Forelimb muscle (tissue), 1 donor: ENCODE measurements at places on chromosomes 5 and 9. TPM values are rescaled to one million over a fixed set of nuclear protein-coding genes. Genes with fewer than 3 reads are reported as not detected.

Gene DMRTA1
- 0.08 TPM for polyA plus RNA-seq

Gene CATSPER3
- 0.87 TPM for polyA plus RNA-seq

Gene FAM221B
- polyA plus RNA-seq = 0.18 TPM

Gene DBH
- polyA plus RNA-seq = 0.72 TPM

GRCh38 chr5:72390836-72391235 lies 70.7 kb downstream of the PTCD2 start:
- DNase-seq = no peak

GRCh38 chr9:110115826-110116542 lies 92.0 kb downstream of the C9orf152 start:
- no peak for DNase-seq

- no peak for DNase-seq
These were observed 43.8 kb downstream of the PRRC1 start for GRCh38 chr5:127561254-127561653.

- DNase-seq = no peak
These were observed 83.4 kb upstream of the SMIM23 start for GRCh38 chr5:171702135-171702770.

- DNase-seq = no peak
These were observed 60.3 kb downstream of the NR6A1 start for GRCh38 chr9:124710766-124711165.

DNA sequence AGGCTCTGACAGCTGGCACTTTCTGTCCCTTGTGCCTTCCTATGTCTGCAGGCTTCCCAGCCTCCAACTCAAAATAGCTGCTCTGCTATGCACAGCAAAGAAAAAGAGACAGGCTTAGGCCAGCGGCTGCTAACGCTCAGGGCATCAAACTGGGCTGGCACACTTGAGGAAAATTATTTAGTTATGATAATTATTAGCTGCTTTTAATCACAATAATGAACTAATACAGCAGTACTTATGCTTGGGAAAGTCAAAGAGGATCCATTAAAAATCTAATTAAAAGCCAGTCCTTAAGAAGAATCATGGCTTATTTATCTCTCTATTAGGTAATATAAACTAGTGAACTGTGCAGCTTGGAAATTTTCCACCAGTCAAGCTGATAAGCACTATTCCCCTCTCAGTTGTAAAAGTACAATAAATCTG lies 233.2 kb downstream of the SLIT3 start:
- DNase-seq = no peak

- no peak for DNase-seq
These were observed 1294.2 kb downstream of the EFNA5 start for GRCh38 chr5:106376522-106376921.

DNA sequence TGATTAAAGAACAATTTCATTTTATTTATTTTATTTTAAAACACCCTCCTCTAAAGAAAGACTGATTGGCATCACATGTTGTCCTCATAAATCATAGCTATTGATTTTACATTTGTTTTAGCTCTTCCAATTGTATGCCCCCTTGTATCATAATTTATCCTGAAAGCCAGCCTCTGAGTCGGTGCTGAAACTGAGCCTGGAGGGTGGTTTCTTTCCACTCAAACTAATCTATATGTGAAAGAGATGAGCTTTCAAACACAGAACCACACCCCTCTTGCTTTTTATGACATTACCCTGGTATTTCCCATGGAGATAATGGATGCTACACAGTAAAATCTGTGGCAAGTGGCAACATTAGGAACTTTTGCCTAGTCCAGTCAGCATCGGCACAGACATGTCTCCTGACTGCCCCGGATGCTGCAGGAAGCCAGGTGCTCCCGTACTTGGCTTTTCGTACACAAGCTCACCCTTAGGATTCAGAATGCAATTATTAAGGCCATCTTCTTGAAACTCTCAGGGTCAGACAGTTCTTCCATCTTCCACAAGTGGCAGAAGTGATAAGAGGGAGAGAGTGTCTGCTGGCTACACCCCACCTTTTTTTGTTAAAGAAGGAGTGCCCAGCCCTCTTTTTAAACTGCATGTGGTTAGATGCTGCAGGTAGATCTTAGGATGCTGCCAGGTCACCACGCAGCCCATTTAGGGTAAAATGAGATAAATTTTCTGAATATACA lies 91.1 kb downstream of the SNCAIP start:
- DNase-seq = no peak

DNA sequence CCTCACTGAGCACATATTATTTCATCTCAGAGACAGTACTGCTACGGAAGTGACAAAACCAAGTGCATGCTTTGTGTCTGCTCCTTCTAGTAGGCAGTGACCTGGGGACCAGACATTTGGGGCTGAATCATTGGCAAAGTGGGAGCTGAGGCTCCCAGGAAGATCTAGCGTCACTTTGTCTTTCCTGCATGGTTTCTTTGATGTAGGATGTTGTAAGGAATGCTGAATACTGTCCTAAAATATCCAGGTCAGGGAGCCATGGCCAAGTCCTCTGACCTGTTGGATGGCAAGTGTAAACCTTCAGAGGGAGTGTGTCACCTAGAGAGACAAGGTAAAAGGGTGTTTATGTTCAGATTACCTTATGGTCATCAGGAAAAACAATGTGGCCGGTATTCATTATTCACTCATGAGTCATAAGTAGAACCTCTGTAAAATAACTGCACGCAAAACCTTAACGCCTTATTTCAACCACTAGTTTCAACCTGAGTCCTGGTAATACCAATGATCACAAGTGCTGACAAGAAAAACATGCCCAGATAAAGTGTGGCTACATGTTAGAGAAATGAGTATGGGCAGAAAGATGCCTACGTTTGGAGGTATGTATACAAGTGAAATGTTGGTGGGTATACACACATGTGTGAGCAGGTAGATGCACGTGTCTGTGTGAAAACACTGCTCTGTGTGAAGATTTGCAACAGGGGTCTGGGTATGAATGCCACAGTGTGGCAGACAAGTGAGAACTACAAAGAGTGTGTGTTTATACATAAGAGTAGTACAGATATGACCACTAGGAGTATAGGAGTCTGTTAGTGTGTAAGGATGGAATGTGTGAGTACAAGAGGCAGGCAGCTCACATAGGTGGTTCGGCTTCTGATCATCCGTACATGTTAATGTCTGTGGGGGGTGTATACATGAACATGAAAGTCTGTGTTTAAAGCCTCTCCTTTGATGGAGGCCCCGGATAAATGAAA lies 263.9 kb downstream of the SPOCK1 start:
- DNase-seq = no peak

- no peak for DNase-seq
These were observed 79.8 kb upstream of the FBXL7 start for GRCh38 chr5:15420201-15420600.

DNA sequence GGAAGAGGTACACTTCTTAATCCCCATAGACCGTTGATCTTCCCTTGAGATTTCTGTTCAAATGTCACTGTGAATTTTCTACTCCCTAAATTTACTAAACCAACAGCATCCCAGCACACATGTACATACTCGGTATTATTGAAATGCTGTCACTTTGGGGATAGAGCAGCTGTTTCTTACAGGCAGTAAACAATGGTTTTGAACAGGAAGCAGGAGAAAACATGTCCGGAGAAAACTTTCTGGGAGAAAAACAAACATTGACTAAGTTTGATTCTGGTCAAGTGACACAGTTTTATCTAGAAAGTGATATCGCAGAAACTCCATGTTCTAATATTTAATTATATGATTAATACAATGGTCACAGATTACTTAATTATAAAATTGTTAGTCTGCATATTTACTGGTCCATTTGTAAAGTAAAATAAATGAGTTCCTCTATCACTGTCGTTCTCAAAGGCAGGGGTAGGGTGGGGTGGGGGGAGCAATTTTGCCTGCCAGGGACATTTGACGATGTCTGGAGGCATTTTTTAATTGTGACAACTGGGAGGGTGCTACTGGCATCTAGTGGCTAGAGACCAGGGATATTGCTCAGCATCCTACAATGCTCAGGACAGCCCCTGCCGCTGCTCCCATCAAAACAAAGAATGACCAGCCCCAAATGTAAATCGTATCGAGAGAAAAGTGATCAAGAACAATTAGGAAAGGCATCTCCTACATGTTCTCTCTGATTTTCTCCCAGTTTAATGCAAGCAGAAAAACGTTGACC lies 12.2 kb downstream of the TAS2R1 start:
- DNase-seq = no peak

DNA sequence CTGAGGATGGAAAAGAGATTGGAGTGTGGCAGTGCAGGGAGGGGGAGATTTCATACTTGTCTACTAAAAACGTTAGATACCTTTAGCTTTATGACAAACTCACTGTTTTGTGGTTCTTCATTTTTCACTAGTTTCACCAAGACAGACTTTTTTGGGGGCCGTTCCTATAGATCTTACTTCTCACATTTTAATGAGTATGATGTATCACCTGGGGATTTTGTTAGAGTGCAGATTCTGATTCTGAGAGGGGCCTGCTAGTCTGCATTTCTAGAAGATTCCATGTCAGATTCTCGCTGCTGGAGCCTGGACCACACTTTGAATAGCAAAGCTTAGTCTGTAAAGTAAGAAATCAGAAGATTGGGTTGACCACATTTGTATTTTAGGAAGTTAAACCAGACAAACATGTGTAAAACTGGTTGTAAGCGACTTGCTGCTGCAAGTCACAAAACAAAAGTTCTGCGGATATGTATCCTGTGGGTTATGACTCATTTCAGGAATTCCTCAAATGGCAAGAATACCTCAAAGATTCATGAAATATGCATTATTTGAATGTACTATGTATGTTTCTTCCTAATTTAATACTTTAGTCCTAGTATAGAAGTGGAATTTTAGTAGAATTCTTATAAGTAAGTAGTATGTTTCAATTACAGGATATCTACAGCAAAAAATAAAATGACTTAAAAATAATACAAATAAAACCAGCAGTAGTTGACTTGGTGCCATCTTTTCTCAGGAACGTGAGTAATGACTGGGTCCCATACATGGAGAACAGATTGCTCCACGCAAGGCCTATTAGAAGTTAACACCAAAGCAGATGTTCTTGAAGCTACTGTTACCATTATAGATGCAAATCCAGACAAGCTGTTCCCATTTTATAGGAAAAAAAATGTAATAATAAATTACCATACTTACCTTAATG lies 27.8 kb downstream of the NFIL3 start:
- DNase-seq = no peak

DNA sequence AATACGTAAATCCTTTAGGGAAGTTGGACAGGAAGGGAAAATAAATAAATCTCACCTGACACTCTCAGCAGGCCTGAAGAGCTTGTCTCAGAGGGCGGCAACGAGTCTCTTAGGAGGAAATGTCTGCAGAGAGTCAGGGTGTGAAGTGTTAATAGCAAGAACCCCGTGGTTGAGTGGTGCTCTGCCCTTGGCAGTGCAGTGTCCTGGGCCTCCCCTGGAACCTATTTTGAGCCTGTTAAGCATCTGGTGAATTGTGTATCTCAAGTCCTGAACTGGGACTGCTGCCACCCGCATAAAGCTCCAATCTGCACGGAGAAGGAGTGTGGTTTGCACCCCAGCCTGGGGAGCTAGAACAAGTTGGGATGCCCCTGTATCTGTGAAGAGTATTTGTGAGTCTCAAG lies 211.8 kb downstream of the GOLPH3 start:
- DNase-seq = no peak

DNA sequence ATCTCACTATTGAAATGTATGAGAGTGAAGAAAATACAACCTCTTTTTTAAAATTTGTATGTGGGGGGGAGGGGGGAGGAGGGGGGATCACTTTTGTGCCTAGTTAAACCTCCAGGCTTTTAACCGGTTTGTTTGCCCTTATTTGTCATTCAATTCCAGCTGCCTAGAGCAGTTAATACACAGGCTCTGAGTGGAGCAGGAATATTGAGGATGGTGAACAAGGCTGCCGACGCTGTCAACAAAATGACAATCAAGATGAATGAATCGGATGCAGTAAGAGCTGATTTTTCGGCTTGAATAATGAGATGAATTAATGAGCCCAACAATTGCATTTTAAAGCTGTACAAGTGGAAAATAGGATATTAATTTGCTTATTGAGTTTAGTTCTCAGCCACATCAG lies 28.7 kb upstream of the SNX24 start:
- no peak for DNase-seq

GRCh38 chr5:145636371-145636770 lies 198.8 kb downstream of the PRELID2 start:
- no peak for DNase-seq

DNA sequence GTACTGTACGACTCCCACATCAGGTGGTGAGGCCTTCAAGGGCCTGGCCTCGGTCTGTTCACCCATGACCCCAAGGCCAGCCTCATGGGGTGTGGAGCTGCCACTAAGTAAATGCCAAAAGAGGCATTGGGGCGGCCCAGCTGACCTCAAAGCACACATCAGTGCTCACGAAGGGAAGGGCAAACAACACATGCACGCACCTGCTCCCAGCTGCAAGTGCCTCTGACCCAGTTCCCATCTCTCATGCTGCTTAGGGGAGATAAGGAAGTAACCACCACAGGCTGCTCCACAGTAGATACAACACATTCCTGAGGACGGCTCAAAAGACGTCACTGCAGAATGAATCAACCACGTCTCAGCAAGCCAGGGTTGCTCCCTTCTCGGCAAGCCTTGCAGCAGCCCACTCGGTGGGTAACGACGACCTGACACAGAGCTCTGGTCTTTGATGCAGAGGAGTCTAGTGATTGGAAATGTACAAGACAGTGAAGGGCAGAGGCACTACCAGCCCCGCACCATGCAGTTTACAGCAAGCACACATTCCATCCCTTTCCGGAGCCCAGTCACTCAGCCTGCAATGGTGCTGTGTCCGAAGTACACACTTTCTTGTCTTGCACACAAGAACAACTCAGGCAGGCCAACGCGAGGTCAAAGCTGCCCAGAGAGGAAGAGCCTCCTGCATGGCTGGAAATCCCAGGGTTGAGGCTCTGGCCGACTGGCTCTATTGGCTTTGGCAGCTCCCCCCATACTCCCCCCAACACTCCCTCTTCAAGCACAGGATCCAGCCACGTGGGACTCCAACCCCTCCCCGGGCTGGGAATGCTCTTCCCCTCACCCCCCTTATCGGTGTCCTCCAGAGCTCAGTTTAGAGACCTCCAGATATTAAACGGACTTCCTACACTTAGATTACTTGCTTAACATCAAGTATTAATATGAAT lies 31.8 kb downstream of the FABP6 start:
- no peak for DNase-seq
